Fibroblast of skin of left biceps (primary cell): ENCODE measurements at places on chromosomes 6 and 20.

GRCh38 chr6:49299279-49299678 is 163.8 kb downstream of the MMUT start:
- DNase-seq, result no peak

- DNase-seq, result no peak
Observed at GRCh38 chr6:157203312-157203744, 120.0 kb downstream of the TMEM242 start.

DNA sequence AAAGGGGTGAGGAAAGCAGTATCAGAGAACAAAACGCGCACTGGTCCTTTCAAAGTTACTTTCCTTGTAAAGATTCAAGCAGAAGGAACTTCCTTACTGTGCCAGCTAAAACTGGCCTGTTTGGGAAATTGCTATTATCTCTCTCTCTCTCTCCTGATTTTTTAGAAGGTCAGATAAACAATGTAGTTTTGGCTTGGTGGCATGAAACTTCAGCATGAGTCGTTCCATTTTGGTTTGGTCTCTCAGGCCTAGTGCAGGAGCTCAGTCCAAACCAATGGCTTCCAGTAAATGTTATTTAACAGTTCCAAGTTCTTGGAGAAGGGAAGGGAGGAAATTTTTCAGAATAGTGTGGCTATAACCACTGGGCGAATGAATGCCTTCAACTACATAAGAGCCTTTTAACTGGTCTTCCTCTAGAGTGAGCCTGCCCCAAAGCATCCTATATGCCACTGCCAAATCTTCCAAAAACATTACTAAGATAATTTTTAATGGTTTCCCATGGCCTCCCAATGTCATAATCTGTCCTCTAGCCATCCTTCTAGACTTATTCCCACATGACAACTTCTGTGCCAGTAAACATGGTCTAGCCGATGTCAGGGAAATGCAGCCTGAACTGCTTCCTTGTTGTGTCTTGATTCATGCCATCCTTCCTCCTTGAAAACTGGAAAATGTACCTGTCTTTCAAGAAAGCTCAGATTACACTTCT is 9.1 kb upstream of the SNX9 start:
- no peak for DNase-seq

- no peak for DNase-seq
Observed at GRCh38 chr6:37369321-37370201, 15.8 kb downstream of the RNF8 start.

- no peak for DNase-seq
Observed at GRCh38 chr6:84763886-84764331, 489 bp downstream of the TBX18 start.

DNA sequence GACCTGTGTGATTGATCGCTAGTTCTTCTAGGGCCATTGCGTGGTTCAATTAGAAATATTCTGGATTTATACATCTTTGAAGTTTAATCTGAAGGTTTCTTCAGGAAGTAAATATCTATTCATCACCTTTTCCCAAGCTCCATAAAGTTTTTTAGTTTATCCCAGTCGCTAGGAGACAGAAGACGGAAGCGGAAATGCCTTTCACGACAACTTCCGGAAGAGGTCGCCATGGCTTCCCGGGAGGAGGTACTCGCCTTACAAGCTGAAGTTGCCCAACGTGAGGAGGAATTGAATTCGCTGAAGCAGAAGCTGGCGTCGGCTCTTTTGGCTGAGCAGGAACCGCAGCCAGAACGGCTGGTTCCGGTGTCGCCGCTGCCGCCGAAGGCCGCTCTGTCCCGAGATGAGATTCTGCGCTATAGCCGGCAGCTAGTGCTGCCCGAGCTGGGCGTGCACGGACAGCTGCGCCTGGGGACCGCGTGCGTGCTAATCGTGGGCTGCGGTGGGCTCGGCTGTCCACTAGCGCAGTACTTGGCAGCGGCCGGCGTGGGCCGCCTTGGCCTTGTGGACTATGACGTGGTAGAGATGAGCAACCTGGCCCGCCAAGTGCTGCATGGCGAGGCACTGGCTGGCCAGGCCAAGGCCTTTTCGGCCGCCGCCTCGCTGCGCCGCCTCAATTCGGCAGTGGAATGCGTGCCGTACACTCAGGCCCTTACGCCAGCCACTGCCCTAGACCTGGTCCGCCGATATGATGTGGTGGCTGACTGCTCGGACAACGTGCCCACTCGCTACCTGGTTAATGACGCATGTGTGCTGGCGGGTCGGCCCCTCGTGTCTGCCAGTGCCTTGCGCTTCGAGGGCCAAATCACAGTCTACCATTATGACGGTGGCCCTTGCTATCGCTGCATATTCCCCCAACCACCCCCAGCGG is at the start of gene MOCS3:
Gene MOCS3 (plus strand): TSS at position 204 of the 928 bp plus-strand sequence. CDS start 25 bp downstream, at position 229.
- peak; percentile 79 for DNase-seq

GRCh38 chr20:20859510-20859909 is 147.1 kb upstream of the RALGAPA2 start:
- DNase-seq, result no peak

GRCh38 chr6:107504270-107505026 is 14.5 kb downstream of the SOBP start:
- no peak for DNase-seq

- DNase-seq, result no peak
Observed at GRCh38 chr20:57584768-57585461, 24.0 kb downstream of the PCK1 start.

DNA sequence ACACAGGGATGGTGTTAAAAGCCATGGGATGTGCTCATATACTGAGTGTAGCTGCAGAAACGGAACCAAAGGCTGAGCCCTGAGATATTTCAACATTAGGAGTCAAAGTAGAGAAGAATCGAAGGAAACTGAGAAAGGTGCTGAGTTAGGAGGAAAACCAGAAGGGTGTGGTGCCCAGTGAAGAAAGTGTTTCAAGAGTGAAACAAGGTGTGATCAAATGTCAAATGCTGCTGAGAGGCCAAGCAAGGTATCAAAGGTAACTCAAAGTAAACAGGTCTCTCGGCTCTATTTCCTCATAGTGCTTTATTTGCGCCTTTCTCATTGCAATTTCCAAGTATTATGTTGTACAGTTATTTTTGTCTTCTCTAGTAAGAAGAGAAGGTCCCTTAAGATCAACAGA is 94.1 kb downstream of the PRDM1 start:
- no peak for DNase-seq

GRCh38 chr6:129801909-129802308 is 59.2 kb downstream of the TMEM244 start:
- DNase-seq, result no peak
